ENCODE measurements at places on chromosomes 12 and 14. TPM values are rescaled to one million over a fixed set of nuclear protein-coding genes. Genes with fewer than 3 reads are reported as not detected.

DNA sequence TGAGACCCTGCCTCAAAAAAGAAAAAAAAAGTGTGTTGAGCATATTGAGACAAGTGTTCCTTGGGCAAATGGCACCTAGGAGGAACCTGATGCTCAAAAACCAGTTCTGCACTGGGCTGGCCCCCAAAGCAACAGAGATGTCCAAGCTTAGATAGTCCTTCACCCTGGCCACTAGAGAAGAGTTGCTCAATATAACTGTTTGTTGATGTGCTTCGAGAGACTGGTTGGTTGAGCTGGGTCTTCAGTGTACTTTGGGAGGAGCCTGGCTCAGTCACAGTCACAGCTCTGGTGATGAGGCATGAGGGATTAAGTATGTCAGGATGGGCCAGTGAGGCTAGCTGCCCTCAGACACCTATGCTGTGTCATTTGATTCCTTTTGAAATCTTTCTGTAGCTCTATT lies 38.0 kb downstream of the SLC2A14 start:
- no peak overlapping the region for H3K4me3 ChIP-seq
- no peaks in the 10 kb centered on the region for H3K4me1 ChIP-seq
- H3K36me3 ChIP-seq: no peaks in the 10 kb centered on the region
- H3K27ac ChIP-seq: no peak overlapping the region
- DNase-seq: no peak
- no peaks in the 10 kb centered on the region for H3K27me3 ChIP-seq

GRCh38 chr12:127425474-127425873 lies 841.5 kb upstream of the TMEM132C start:
- no peak for DNase-seq
- no peak overlapping the region for H3K4me3 ChIP-seq
- H3K27me3 ChIP-seq: no peaks in the 10 kb centered on the region
- H3K27ac ChIP-seq: no peak overlapping the region

GRCh38 chr14:31122098-31122611 lies 85.4 kb downstream of the HECTD1 start:
- no peaks in the 10 kb centered on the region for H3K27me3 ChIP-seq
- no peaks in the 10 kb centered on the region for H3K4me1 ChIP-seq
- no peak overlapping the region for H3K27ac ChIP-seq
- no peak for DNase-seq
- peaks cover 44% of the 10 kb centered on the region for H3K36me3 ChIP-seq

GRCh38 chr14:105617201-105617777 lies 90.9 kb downstream of the TMEM121 start:
- H3K27me3 ChIP-seq: no peaks in the 10 kb centered on the region
- H3K36me3 ChIP-seq: no peaks in the 10 kb centered on the region
- DNase-seq: no peak

GRCh38 chr12:67365131-67365530 lies 96.0 kb downstream of the CAND1 start:
- no peak for DNase-seq
- H3K36me3 ChIP-seq: no peaks in the 10 kb centered on the region
- no peak overlapping the region for H3K4me3 ChIP-seq
- no peaks in the 10 kb centered on the region for H3K27me3 ChIP-seq
- no peak overlapping the region for H3K27ac ChIP-seq
- H3K4me1 ChIP-seq: no peaks in the 10 kb centered on the region

DNA sequence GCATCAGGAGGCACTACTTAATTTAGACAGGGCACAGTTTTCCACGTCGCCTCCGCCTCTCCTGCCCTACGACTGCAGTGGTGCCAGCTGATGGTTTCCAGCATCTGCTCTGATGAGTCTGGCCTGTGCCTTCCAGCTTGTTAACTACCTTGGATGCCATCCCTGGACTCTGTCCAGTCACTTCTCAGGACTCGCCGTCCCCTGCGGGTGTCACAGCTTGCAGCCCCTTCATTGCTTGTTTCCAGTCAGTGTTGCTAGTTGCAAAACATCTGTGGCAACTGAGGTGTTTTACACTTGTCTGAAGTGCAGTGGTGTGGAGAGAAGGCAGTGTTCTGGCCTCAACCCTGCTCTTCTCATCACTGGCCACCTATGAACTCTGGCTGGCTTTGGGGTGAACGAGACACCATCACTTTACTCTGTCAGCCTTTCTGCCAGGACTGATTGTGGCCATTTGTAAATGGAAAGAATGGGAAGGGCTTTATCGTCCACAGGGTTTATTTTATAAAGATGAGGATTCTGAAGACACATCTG lies 8.3 kb downstream of the ADGRD1 start:
- no peaks in the 10 kb centered on the region for H3K27me3 ChIP-seq
- peaks cover 29% of the 10 kb centered on the region for H3K36me3 ChIP-seq
- H3K27ac ChIP-seq: no peak overlapping the region
- H3K4me1 ChIP-seq: no peaks in the 10 kb centered on the region
- DNase-seq: no peak

The RBP5 gene
- polyA plus RNA-seq: 5.1 TPM

The FOXG1 gene
- not detected for polyA plus RNA-seq

The KICS2 gene
- polyA plus RNA-seq: 1.9 TPM
